ENCODE measurements at places on chromosomes 11 and 22. TPM values are rescaled to one million over a fixed set of nuclear protein-coding genes. Genes with fewer than 3 reads are reported as not detected.

The ELFN2 gene
- total RNA-seq, result 3.5 TPM

The TRIM49 gene
- not detected for total RNA-seq

The MYH9 gene
- 385 TPM for total RNA-seq

The OR52D1 gene
- not detected for total RNA-seq

The VPS11 gene
- 54.9 TPM for total RNA-seq

The CAT gene
- 153 TPM for total RNA-seq

The TNNT3 gene
- total RNA-seq, result 5.3 TPM

The HIC2 gene
- total RNA-seq, result 6.1 TPM

The DNAJC4 gene
- 42.0 TPM for total RNA-seq

The CHRNA10 gene
- total RNA-seq, result 2.1 TPM

- no peak for DNase-seq
These were observed 26.1 kb downstream of the CD44 start for GRCh38 chr11:35165030-35165422.

- no peak for DNase-seq
These were observed 3.9 kb downstream of the RASL10A start for GRCh38 chr22:29311464-29312217.

DNA sequence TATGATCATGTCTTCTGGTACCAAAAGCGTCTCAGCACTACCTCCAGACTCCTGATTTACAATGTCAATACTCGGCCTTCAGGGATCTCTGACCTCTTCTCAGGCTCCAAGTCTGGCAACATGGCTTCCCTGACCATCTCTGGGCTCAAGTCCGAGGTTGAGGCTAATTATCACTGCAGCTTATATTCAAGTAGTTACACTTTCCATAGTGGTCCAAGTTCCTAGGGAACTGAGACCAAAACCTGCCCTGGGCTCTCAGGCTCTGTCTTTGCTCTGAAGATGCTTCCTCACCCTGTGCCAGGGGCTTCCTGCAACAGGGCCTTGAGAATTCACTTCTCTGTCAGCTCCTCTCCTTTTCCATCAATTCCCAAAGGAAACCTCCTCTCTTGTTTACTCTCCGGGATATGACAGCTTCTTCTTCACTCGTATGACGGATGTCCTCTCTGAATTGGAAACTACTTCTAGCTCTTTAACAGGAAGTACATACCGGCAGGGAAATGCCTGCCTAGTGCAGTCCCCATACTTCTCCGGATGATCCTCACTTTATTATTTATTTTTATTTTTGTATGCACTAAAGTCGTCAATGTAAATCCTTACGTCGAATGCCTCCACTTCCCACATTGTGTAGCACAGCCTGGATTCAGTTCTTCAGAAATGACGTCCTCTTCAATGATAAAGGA is 29.6 kb upstream of the PRAME start:
- DNase-seq, result no peak

DNA sequence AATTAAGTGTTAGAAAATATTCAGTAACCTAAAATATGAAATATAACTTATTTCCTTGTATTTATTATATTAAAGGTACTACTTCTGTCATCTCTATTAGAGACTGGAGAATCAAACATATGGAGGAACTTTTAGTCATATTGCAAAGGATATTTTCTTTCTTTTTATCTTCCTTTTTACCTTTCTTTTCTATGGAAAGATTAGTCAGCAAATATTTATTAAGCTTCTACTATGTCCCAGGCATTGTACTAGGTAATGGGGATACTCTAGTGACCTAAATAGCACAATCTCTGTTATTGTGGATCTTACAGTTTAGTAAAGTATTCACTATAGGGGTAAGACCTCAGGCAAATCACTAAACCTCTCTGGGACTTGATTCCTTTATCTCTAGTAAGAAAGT is 18.3 kb downstream of the SIK2 start:
- DNase-seq, result no peak

- no peak for DNase-seq
These were observed 12.2 kb downstream of the RIBC2 start for GRCh38 chr22:45425531-45426265.

- DNase-seq, result no peak
These were observed 7.2 kb downstream of the DDX10 start for GRCh38 chr11:108672113-108672512.

DNA sequence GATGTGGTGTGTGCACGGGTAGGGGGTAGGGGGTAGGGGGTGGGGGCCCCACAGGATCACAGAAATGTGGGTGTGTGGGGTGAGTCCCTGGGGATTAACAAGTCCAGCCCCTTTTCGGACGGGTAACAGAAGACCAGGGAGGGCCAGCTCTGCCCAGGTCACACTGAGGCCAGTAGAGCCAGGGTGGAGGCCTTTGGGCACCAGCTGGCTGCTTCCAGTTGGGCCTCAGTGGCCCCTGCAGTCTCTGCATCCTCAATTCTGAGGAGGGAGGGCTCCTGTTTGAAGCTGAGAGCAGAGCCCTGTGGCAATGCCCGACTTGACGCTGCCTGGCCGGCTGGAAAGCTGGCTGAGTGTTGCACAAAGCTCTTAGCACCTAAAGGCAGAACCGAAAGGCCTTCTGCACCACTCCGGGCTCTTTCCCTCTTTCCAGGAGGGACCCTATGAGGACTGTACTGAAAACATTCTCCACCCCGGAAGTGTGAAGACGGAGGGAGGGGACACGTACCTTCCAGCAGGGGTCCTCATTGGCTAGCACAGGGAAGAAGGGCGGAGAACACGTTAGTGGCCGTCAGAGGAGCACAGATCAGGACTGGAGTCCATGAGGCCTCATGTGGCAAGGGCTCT is 120.4 kb downstream of the PHF21B start:
- no peak for DNase-seq

DNA sequence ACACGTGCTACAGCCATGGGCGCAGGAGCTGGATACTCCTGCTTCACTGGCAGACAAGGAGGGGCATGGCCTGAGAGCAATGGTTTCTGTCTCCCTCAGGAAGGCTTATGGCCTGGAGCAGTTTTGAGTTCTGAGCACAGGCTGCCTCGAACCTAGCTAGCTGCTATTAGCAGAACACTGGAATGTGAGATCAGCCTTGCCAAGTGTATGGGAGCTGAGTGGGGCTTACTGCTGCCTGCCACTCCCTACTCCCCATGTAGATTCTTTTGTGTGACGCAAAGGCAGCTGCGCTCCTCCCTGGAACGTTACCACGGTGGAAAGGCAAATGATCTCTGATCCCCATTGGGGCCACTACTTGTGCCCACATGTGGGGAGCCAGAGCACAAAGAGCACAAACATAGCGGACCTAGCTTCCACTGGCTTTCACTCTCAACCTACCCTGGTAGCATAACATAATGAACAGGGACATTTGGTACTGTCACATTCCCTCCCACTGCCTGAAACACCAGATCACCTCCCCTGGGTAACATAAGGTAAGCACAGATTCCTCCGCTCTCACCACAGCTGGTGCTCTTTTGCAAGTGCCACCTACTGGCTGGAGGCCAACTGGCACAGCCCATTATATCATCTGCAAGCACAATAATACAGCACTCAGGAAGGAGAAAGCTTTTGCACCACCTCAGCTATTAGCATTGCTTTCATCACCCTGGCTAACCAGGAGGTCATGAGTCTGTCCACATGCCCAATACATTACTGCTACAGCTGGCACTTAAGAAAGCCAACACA is 84.6 kb upstream of the GUCY1A2 start:
- no peak for DNase-seq

DNA sequence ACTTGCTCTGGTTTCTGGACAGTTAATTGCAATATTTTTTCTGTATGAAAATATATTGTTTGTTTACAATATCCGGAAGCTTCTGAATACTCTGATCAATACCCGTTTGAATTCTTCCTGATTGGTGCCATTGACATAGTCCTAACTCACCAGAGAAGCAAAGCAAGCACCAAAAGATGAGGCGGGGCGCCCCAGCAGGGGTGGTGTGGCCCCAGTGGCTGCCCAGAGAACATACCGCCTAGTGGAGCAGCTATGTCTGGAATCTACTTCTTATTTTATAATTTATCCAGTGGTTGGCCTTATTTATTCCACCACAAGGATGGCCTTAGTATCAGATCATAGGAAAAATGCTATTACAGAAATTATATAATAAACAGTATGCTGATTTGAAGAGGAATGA is 610.7 kb downstream of the JRKL start:
- DNase-seq, result no peak

DNA sequence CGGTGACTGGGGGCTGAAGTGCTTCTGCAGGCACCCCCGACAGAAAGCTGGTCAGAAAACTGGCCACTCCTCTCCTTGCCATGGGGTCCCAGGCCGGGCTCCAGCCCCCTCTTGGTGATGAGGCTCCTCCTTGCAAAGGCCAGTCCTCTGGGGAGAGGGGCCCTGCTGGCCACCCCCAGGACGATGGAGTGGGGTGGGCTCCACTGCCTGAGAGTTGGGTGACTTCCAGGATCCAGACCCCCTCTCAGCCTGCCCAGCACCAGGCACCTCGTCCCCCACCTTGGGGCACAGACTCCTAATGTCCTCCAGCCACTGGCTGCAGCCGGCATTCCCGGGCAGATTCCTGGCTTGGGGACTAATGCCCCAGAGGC is 441 bp upstream of the RPS6KA4 start:
- DNase-seq, result no peak

DNA sequence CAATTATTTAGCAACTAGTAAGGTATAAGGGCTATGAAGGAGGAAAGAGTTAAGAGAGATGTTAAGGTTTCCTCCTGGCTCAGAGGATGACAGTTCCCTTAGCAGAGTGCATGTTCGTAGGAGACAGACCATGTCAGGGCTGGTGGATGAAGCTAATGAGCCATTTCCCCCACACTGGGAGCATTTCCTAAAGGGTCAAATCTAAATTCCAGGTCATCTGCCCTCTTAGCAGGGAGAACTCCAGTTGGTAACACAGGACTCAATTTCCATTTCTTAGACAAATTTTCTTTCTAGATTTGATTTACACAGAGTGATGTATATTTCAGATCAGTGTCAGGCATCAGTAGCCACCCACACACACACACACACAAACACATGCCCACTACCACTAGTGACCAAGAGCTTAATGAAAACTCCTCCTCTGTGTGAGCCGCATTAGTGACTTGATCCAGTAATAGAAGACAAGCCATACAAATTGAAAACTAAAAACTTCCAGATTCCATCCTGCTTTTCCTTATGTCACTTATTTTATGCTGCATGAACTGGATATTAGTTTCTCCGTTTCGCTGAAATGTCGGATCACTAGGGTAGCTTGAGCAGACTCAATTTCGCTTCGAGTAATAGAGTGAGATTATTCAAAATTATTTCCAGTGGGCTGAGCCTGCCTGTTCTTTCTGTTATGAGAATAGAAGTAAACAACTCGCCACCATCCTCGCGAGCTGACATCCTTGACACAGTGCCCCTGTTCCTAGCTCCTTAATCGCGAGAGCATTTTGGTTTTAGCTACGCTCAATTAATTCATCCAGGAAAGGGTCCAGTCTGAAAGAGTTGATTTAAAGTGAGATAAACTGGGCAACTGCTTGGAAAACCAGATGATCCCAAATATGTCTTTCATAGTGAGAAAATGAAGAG is 582.6 kb downstream of the SOX6 start:
- no peak for DNase-seq

GRCh38 chr22:28198692-28199091 is 279.6 kb upstream of the PITPNB start:
- no peak for DNase-seq

- no peak for DNase-seq
These were observed 14.8 kb downstream of the SGSM3 start for GRCh38 chr22:40385036-40385782.

- DNase-seq, result no peak
These were observed at the start of gene BTG4 for GRCh38 chr11:111512296-111513239. TSS of gene BTG4 (minus strand) at chr11:111512386. CDS start at chr11:111498776, 13,610 bp downstream.

DNA sequence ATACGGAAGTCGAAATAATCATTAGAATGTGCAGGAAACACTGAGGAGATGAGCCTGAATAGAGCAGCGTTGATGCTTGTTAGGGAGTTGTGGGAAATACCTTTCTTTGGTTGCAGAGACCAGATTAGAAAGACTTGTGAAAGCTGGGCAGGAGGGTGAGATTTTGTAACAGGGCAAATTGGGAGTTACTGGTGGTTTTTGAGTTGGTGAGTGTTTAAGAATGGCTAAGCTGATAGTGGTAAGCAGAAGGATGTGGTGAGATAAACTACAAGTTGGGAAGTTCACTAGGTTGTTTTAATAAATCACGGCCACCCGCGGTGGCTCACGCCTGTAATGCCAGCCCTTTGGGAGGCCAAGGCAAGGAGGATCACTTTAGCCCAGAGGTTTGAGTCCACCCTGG is 34.4 kb downstream of the MCAM start:
- no peak for DNase-seq

GRCh38 chr11:91972665-91973266 is 251.9 kb upstream of the FAT3 start:
- no peak for DNase-seq

Measured in tibial nerve (tissue), 4 donors.